ENCODE measurements at places on chromosomes 3 and 15. TPM values are rescaled to one million over a fixed set of nuclear protein-coding genes. Genes with fewer than 3 reads are reported as not detected.

The GASK1A gene
- 10.6 TPM for total RNA-seq

The FBN1 gene
- 102 TPM for total RNA-seq

The PTH1R gene
- 13.0 TPM for total RNA-seq

The GREM1 gene
- 122 TPM for total RNA-seq

The ARHGAP31 gene
- 13.0 TPM for total RNA-seq

The DOCK3 gene
- 0.98 TPM for total RNA-seq

The CLDN11 gene
- 136 TPM for total RNA-seq

The TLR9 gene
- not detected for total RNA-seq

The ERC2 gene
- 1.2 TPM for total RNA-seq

The ACTC1 gene
- total RNA-seq, result 15.0 TPM

The GOLGA8M gene
- 10.8 TPM for total RNA-seq

The ISLR2 gene
- 3.4 TPM for total RNA-seq

The MITF gene
- total RNA-seq, result 57.7 TPM

The CCR4 gene
- total RNA-seq, result 0.49 TPM

The CCR9 gene
- not detected for total RNA-seq

The SH2D7 gene
- total RNA-seq, result not detected

The CXCR6 gene
- 9.6 TPM for total RNA-seq

The TRIM59 gene
- total RNA-seq, result 6.1 TPM

The WNT7A gene
- total RNA-seq, result not detected

The CP gene
- 26.3 TPM for total RNA-seq

The MRAS gene
- total RNA-seq, result 26.8 TPM

The C3orf22 gene
- not detected for total RNA-seq

The ZCWPW2 gene
- 3.7 TPM for total RNA-seq

The TMCO5A gene
- total RNA-seq, result not detected

The PPM1L gene
- 14.2 TPM for total RNA-seq

The CDHR4 gene
- not detected for total RNA-seq

The PSMD6 gene
- total RNA-seq, result 50.3 TPM

The DLL4 gene
- 20.9 TPM for total RNA-seq

The HGD gene
- total RNA-seq, result not detected

The ACAA1 gene
- 53.0 TPM for total RNA-seq

The IL12A gene
- total RNA-seq, result 6.6 TPM

The GOLGA8S gene
- total RNA-seq, result not detected

The MED12L gene
- 1.7 TPM for total RNA-seq

All from vagina (tissue), 2 donors.